Body of pancreas (tissue), 4 donors: ENCODE measurements at places on chromosomes 16 and 17. TPM values are rescaled to one million over a fixed set of nuclear protein-coding genes. Genes with fewer than 3 reads are reported as not detected.

The TNFRSF17 gene
- total RNA-seq = not detected

DNA sequence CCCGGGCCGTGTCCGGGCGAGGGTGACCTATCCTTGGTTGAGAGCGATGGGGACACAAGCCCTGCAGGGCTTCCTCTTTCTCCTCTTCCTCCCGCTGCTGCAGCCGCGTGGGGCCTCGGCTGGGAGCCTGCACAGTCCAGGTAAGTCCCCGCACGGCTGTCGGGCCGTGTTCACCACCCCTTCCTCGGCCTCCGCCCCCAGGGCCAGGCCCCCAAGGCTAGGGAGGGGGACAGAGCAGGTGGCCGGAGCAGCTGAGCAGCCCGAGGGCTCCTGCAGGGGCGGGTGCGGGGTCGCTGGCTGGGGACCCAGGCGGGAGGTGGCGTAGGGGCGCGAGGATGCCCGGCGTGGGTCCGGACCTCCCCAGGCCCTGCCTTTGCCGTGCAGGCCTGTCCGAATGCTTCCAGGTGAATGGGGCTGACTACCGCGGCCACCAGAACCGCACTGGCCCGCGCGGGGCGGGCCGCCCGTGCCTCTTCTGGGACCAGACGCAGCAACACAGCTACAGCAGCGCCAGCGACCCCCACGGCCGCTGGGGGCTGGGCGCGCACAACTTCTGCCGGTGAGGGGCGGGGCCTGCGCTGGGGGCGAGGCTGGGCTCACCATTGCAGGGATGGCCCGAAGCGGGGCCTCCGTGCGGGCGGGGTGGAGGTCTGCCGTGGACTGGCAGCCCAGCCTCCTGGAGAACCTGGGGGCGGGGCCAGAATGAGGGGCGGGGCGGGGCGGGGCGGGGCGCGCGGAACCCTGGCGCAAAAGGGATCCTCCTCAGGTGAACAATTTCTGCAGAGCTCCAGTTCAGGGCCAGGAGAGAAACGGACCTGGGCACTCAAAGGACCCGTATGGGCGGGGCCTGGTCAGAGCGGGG lies 631 bp downstream of the KREMEN2 start:
- peak; percentile 58 for DNase-seq

DNA sequence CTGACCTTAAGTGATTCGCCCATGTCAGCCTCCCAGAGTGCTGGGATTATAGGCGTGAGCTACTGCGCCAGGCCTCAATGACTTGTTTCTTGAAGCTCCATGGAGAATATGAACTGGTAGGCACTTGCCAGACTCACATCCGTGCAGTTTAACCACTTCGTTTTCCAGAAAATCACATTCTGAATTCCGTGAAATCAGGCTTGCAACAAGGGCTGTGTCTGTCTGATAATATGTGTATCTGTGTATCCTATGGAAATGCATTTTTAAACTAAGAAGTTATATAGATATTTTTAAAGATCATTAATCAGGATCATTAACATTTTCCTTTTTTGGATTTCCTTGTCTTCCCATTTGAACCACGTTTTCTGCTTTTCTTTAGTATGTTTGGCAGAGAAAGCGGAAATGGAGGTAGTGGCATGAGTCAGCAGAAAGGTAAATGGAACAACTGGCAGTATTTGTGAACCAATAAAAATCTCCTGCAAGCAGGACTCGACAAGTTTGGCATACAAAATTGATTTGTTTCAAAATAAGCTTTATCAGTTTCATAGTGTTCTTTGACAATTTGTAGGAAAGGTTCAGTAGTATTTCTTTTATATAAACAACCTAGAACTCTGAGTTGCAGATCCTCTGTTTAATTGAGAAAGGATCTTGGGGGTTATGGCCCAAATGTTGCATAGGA lies 33.0 kb downstream of the USP10 start:
- no peak for DNase-seq

DNA sequence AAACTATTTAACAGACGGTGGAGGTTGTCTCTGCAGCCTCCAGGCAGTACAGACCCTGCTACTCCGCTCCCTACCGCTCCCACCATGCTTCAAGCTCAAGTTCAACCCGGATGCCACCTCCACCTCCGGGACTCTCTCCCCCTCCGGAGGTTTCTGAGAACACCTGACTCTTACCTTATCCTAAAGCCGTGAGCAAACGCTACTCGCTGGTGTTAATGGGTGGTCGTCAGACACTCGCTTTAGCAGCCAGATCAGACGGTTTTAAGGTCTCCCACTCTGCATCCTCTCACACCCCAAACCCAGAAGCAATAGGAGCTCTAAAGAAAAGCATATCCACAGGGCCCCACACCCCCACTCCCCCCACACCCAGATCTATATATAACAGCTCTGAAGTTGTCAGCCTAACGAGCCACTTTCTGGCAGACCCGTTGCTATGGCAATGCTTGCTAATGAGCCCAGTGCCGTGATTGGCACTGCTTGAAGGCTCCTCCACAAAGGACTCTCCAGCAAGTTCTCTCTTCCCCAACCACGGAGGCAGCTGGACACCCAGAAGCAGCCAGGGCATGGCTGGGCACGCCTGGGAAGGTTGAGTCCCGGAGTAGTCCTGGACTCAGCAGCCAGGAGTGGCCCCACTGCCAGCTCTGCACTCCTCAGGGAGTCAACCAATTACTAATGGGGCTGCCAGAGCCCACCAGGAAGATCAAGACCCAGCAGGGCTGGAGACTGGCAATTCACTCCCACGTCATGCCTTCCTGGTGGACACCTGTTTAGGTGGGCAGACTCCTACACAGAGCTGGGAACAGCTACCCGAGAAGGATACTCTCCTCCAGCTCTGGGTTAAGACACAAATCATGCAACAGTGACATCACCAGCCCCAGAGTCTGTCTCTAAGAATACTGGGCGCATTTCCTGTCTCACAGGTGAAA lies 121.2 kb upstream of the RCVRN start:
- no peak for DNase-seq

DNA sequence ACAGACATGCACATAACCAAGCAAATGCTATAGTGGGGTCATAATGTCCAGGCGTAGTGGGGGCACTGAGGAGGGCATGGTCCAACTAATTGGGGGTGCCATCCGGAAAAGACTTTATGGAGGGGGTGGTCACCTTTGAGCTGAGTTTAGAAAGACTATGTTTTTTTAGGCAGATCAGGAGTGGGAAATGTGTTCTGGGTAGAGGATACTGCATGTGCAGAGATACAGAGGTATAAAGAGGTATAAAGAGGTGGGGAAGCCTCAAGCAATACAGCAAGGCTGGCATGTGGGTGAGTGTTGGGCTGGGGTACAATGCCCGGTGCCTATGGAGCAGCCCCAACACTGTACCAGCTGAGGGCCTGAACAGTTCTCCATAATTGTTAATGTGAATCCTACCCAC lies 53.1 kb downstream of the SPACA3 start:
- DNase-seq = no peak

DNA sequence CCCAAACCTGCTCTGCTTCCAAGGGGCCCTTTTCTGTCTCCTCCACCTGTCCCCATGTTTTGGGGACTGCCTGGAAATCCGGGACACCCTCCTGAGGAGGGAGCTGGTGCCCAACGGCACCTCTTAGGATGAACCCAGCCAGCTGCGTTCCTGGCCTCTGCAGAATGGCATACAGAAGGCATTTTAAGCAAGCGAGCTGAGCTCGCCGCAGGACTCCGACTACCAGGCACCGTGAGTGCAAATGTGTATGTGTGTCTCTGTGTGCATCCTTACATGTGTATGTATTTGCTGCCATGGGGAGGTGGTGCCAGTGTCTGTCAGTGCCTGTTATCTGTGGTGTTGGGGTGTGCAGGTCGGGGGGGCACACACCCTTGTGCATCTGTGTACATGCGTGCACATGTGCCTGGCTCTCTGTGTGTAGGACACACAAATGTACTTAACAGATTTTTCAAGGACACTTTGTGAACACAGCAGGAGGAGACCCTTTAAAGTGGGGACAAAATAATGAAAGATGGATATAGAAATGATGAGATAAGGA lies 39.3 kb downstream of the ABAT start:
- no peak for DNase-seq

DNA sequence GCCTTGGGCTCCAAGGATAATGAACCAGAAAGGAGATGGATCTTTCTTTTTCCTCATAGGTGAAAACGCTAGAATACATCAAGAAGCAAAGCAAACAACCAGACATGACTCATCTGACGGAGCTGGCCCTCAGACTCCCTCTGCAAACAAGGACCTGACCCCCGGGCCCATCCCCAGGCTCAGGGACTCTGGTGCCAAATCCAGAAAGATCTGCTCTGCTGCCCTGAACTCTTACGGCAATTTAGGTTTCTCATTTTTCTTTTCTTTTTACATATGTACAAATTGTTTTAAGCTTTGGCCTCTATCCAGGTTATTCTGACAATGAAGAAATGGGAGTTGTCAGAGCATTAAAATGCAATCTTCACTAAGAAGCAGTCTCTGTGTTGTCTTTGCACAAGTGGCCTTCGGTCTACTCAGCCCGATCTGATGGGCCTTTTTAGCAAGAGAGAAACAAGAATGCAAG lies 17.7 kb downstream of the KNOP1 start:
- DNase-seq = no peak

The BAIAP3 gene
- 20.8 TPM for total RNA-seq

GRCh38 chr17:41803049-41804020 lies 8.4 kb downstream of the P3H4 start:
- DNase-seq = no peak

DNA sequence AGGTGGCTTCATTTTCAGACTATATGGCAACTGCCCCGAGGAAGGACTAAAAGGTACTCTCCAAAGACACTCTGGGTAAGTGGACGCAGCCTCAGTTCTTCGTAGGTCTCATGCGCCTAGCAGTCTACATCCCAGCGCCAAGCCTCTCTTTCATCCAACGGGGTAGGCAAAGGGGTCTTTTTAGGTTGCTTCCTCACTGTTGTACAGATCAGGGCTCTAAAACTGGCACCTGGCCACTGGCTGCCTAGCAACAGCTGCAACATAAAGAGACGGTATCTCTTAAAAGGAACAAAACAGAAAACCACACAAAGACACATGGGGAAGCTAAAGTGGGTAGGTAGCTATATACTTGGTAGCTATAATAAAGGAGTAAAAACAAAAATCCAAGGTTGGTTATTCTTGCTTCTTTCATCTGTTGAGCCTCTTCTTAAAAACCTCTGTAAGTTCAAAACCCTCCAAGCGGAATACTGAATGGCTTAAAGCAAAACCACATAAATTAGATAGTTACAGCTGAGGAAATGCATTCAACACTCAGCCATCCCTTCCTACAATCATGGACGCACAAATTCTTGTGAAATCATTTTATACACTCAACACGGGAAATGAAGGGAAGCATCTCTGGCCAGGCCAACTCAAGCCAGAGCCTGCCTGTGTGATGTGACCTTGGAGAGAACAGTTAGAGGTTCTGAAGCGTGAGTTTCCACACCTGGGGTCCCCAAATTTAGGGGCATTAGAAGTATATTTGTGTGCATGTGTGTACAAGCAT lies 22.7 kb downstream of the CYTH1 start:
- DNase-seq = peak; percentile 77

The DHRS7C gene
- not detected for total RNA-seq

The ZNF207 gene
- total RNA-seq = 95.6 TPM

GRCh38 chr17:61487989-61488595 lies 35.9 kb downstream of the TBX4 start:
- no peak for DNase-seq

The GUCY2D gene
- not detected for total RNA-seq

- DNase-seq = no peak
Observed at GRCh38 chr16:81214745-81215166, 23.7 kb upstream of the BCO1 start.

DNA sequence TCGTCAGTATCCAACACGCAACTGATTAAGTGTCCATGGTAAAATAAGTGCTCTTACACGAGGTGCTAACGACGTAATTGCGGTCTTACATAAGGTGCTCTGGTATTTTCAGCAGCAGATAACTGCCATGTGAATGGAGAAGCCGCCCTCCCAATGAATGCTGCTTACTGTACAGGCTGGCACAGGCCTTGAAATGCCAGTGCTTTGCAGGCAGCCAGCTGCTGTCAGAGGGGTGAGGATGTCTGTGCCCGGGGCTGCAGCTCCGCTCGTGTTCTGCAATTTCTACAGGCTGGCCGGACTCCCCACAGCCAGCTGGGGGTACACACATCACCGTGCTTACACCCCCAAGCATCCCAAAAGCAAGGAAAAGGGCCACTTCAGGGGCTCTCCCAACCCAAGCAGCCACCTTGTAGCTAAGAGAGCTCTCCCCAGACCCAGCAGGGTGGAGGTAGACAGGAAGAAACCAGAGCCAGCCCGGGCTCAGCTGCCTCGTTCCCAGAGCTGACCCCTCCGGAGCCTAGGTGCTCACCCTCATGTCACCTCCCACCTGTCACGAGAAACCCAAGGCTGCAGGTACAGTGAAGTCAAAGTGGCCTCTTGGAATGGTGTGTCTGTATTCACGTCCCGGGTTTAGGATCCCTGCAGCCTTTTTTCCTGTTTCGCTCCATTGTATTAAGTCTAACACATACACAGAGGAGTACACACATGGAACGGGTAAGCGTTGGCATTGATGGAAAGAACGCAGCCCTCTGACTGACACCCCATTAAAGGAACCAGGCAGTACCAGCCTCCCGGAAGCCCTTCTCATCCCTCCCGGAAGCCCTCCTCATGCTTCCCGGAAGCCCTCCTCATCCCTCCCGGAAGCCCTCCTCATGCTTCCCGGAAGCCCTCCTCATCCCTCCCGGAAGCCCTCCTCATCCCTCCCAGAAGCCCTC lies 27.2 kb upstream of the RPH3AL start:
- DNase-seq = no peak

GRCh38 chr17:79842656-79843473 lies 3.6 kb upstream of the CBX4 start:
- DNase-seq = no peak
